ENCODE measurements at places on chromosomes 16 and 17. TPM values are rescaled to one million over a fixed set of nuclear protein-coding genes. Genes with fewer than 3 reads are reported as not detected.

TNP2 gene
- not detected for total RNA-seq

KRT15 gene
- 1.9 TPM for total RNA-seq

EXOC3L1 gene
- 1.8 TPM for total RNA-seq

KRTAP2-2 gene
- not detected for total RNA-seq

IL17C gene
- total RNA-seq: 0.97 TPM

KRT25 gene
- total RNA-seq: not detected

TIMM22 gene
- total RNA-seq: 10.8 TPM

HOXB4 gene
- total RNA-seq: 8.8 TPM

EVI2B gene
- total RNA-seq: 7.3 TPM

SLC12A3 gene
- total RNA-seq: 0.09 TPM

HSPB9 gene
- 0.36 TPM for total RNA-seq

PRCD gene
- total RNA-seq: 1.8 TPM

FOXL1 gene
- total RNA-seq: 0.09 TPM

PSMD12 gene
- total RNA-seq: 28.1 TPM

OR4D1 gene
- total RNA-seq: 0.25 TPM

KRTAP9-2 gene
- total RNA-seq: not detected

FBXL16 gene
- total RNA-seq: 12.2 TPM

KRTAP4-3 gene
- not detected for total RNA-seq

SLFN5 gene
- 5.4 TPM for total RNA-seq

CDH15 gene
- total RNA-seq: 0.14 TPM

KRTAP1-1 gene
- total RNA-seq: not detected

HEATR9 gene
- 0.38 TPM for total RNA-seq

KRT39 gene
- total RNA-seq: 0.59 TPM

HEXD gene
- 17.4 TPM for total RNA-seq

TLCD3B gene
- 17.8 TPM for total RNA-seq

All from motor neuron (in vitro differentiated cells).